ENCODE measurements at places on chromosomes 11 and 22. TPM values are rescaled to one million over a fixed set of nuclear protein-coding genes. Genes with fewer than 3 reads are reported as not detected.

GRCh38 chr11:127075758-127076157 is 75.2 kb upstream of the KIRREL3 start:
- no peaks in the 10 kb centered on the region for H3K27me3 ChIP-seq
- no peak overlapping the region for H3K27ac ChIP-seq
- no peak overlapping the region for H3K4me3 ChIP-seq
- no peaks in the 10 kb centered on the region for H3K36me3 ChIP-seq
- DNase-seq: no peak

DNA sequence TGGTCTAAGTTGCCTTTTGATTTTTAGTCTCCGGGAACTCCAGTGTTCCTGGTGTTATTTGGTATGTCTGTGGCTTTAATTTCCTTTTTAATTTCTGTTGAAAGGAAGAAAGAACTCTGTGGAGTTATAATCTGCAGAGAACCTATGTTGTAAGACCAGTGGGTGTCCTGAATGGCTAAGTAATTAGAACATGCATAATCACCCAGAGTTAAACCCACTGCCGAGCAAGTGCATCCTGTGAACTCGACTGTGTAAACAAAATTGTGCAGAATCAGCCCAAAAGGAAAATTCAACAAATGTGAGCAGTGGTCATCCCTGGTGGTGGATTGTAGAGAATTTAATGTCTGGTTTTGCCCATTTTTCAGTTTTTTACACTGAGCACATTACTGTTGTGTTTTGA is 162.5 kb downstream of the COMMD9 start:
- H3K27me3 ChIP-seq: peaks cover 13% of the 10 kb centered on the region
- no peak for DNase-seq
- no peaks in the 10 kb centered on the region for H3K36me3 ChIP-seq
- no peak overlapping the region for H3K27ac ChIP-seq
- H3K4me1 ChIP-seq: no peaks in the 10 kb centered on the region

DNA sequence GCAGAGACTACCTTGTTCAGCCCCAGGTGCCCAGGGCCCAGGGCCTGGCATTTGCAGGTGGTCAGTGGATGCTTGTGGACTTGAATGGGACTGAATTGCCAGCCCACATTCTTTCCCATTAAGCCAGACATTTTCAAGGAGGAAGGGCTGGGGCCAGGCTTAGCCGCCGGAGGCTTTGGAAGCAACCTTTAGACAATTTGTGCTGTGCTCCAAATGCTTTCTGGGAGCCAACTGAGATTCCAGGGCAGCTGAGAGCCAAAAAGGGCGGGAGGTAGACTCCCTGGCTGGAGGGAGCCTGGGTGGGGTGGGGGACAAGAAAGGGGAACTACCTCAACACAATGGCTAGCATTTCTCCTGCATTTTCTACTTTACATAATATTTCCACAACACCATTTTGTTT is 54.8 kb upstream of the TIMP3 start:
- no peak for DNase-seq
- no peak overlapping the region for H3K27ac ChIP-seq
- no peaks in the 10 kb centered on the region for H3K36me3 ChIP-seq
- peaks cover 16% of the 10 kb centered on the region for H3K27me3 ChIP-seq

GRCh38 chr11:102794382-102794781 is 3.6 kb downstream of the MMP1 start:
- DNase-seq: peak; percentile 23
- H3K4me1 ChIP-seq: no peaks in the 10 kb centered on the region
- H3K4me3 ChIP-seq: no peak overlapping the region

GRCh38 chr11:7501251-7501650 is 12.5 kb upstream of the PPFIBP2 start:
- H3K36me3 ChIP-seq: no peaks in the 10 kb centered on the region
- H3K27me3 ChIP-seq: peaks cover 2% of the 10 kb centered on the region
- H3K4me1 ChIP-seq: peaks cover 3% of the 10 kb centered on the region
- H3K27ac ChIP-seq: no peak overlapping the region
- no peak overlapping the region for H3K4me3 ChIP-seq
- DNase-seq: no peak

DNA sequence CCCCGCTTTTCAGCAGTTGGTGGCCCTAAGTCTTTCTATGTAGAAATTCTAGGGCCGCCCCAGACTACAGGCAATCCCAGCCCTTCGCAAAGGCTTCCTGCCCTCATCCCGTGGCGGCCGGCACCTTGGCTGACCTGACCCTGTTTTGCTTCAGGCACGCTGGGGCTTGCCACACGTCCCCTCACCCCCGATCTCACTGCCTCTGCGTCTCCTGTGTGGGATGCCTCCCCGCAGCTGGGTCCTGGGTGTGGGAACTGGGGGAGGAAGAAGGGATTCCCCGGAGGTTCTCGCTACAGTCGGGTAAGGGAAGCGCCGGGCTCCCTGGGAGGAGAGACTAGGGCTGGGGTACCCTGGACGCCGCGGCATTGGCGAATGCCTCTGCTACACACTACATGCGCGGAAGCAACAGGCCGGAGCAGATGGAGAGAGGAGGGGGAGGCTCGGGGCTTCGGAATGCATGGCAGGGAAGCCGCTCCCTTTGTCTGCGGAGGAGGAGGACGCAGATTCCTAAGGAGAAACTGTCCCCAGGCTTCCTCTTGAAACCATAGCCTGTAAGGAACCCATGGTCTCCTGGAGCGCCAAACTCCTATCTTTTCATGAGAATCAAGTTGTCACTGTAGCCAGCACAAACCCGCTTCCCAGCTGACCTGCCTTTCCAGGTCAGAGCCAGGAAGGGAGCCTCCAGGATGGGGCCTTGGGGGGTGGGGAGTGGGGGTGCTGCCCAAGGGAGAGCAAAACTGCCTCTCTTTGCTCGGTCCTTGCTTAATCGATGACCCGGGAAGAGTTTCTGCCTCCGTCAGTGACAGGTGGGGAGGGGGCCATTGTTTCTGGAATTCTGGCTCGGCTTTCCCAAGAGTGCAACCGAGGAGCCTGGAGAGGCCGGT is 1.4 kb downstream of the DTX4 start:
- H3K36me3 ChIP-seq: no peaks in the 10 kb centered on the region
- no peak overlapping the region for H3K27ac ChIP-seq
- H3K4me1 ChIP-seq: peaks cover 21% of the 10 kb centered on the region
- peaks cover 10% of the 10 kb centered on the region for H3K27me3 ChIP-seq

- no peak for DNase-seq
- H3K27ac ChIP-seq: no peak overlapping the region
- no peaks in the 10 kb centered on the region for H3K36me3 ChIP-seq
- H3K27me3 ChIP-seq: peaks cover 8% of the 10 kb centered on the region
Observed at GRCh38 chr11:125935618-125936199, 10.1 kb upstream of the VSIG10L2 start.

DNA sequence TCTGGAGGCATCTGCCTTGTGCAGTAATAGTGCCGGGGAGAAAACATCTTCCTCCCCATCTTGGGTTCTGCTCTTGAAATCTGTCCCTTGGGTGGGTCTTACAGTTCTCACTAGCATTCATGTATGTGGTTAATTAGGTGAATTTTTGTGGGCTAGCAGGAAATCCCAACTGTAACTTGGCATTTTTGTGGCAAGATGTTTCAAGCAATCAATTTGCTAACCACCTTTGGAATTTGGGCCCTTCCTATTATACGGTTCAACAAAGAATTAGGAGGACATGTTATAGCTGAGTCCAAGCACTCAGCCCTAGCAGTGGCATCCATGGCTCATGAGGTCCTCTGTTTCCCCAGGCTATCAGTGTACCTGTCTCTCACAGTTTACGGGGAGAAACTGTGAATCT is 89.1 kb upstream of the MTNR1B start:
- no peak for DNase-seq
- no peaks in the 10 kb centered on the region for H3K4me1 ChIP-seq
- H3K36me3 ChIP-seq: no peaks in the 10 kb centered on the region
- no peak overlapping the region for H3K4me3 ChIP-seq
- H3K27ac ChIP-seq: no peak overlapping the region
- H3K27me3 ChIP-seq: peaks cover 4% of the 10 kb centered on the region

- H3K27me3 ChIP-seq: no peaks in the 10 kb centered on the region
- H3K27ac ChIP-seq: no peak overlapping the region
- H3K36me3 ChIP-seq: no peaks in the 10 kb centered on the region
Observed at GRCh38 chr11:6554828-6555706, 48.3 kb downstream of the RRP8 start.

GRCh38 chr11:40241524-40242051 is 1217.9 kb downstream of the LRRC4C start:
- H3K4me1 ChIP-seq: no peaks in the 10 kb centered on the region
- H3K27ac ChIP-seq: no peak overlapping the region
- H3K4me3 ChIP-seq: no peak overlapping the region
- no peak for DNase-seq
- H3K36me3 ChIP-seq: no peaks in the 10 kb centered on the region

DNA sequence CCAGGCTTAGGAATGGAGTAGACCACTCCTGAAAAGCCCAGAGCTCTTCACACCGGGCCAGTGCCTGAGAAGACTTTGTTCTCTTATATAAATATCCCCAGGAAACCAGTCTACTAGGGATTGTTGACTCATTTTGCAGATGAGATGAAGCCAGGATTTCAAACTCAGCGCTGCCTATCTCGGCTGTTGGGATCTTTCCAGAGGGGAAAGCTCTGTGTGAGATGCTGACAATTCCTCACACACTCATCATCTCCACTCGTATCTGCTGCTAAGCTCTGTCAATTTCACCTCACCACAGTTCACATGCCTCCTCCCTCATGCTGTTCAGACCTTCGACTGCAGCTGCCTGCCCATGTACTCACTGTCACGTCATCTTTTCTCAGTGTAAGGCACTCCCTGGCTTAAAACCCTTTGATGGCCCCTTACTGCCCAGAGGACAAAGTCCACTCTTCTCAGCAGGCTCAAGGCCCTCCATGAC is 12.5 kb downstream of the USH1C start:
- no peak overlapping the region for H3K27ac ChIP-seq
- no peaks in the 10 kb centered on the region for H3K36me3 ChIP-seq
- no peak for DNase-seq
- no peak overlapping the region for H3K4me3 ChIP-seq

DNA sequence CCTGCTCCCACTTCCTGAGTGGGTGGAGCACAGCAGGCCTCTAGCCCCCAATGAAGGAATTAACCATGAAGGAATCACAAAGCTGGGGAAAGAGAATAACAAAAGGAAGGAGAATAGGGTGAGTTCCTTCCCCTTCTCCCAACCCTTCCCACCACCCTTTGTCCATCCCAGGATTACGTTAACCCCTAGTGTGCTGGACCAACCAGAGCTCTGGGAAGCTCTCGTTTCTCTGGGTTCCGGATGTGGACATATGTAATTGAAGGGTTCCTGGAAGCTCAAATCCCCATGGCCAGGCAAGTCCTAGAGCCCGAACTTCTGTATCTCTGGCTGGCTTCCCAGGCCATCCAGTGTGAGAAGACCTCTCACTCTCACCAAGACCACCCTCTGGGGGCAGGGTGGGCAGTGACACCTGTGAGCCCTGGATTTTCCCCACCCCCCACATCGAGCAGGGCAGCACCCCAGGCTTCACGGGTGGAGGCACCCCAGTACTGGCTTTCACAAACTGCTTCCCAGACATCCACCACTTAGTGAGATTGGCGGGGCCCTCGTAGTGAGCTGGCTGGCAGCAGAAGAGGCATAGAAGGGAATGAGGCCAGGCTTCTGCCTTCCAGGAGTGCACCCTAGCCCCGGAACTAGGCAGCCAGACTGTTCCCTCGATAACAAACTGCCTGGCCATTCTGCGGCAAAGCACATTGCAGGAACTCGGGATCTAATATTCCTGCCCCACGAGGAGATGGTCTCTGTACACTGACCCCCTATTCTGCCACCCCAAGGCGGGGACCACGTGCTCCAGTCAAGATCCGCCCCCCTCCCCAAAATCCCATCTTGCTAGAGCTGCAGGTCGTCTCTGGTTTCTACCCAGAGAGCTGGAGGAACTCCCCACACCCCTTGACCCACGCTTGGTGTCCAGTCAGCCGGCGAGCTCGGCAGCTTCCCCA is 2.1 kb downstream of the NECTIN1 start:
- peaks cover 16% of the 10 kb centered on the region for H3K4me1 ChIP-seq
- H3K27me3 ChIP-seq: peaks cover 9% of the 10 kb centered on the region
- DNase-seq: no peak
- H3K4me3 ChIP-seq: no peak overlapping the region

- no peaks in the 10 kb centered on the region for H3K36me3 ChIP-seq
- peaks cover 3% of the 10 kb centered on the region for H3K27me3 ChIP-seq
- H3K4me1 ChIP-seq: no peaks in the 10 kb centered on the region
- DNase-seq: no peak
- no peak overlapping the region for H3K27ac ChIP-seq
Observed at GRCh38 chr11:14386895-14387480, 28.0 kb upstream of the RRAS2 start.

DNA sequence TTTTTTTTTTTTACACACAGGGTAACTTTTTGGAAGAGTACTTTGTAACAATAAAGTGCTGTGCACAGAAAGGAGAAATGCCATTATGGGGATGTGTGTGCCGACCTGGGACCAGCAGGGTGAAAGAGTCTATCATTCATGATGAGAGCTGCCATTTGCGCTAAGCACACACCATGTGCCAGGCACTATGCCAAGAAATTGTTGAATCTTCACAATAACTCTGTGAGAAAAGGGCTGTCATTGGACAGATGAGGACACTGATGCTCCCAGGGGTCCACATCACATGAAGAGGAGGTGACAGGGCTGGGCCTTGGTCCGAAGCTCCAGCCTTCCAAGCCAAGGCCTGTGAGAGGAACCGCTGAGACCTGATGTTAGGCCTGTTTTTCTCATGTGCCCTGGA is 5.6 kb downstream of the DUSP18 start:
- DNase-seq: no peak
- peaks cover 26% of the 10 kb centered on the region for H3K36me3 ChIP-seq
- H3K27me3 ChIP-seq: no peaks in the 10 kb centered on the region

DNA sequence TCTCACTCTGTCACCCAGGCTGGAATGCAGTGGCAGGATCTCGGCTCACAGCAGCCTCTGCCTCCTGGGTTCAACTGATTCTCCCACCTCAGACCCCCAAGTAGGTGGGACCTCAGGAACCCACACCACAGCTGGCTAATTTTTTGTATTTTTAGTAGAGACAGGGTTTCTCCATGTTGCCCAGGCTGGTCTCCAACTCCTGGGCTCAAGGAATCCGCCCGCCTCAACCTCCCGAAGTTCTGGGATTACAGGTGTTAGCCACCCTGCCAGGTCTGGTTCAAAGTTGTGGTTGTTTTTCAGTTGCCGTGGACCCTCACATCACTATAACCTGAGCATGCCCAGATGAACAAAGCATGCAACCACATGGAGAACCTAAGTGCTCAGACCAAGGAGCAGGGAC is 13.0 kb upstream of the RAB39A start:
- H3K27ac ChIP-seq: no peak overlapping the region
- H3K36me3 ChIP-seq: no peaks in the 10 kb centered on the region
- H3K27me3 ChIP-seq: peaks cover 6% of the 10 kb centered on the region
- no peak for DNase-seq
- H3K4me1 ChIP-seq: no peaks in the 10 kb centered on the region

DNA sequence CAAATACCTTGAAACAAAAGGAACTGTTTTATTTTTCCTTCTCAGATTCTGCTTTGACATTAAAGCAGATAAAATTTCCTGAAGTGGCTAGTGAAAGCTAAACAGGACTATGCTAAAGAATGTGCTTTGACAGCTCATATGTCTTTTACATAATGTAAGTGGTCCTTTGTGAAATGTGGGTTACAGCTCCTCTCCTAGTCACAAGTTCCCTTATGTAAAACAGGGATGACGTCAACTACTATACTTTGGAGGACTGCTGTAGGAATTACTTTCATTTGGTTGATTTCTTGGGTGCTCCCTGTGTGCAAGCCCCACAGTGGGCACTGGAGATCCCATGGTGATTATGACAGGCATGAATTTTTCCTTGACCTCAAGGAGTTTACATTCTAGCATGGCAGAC is 216.6 kb upstream of the NARS2 start:
- H3K4me3 ChIP-seq: no peak overlapping the region
- no peak for DNase-seq
- no peaks in the 10 kb centered on the region for H3K36me3 ChIP-seq
- peaks cover 1% of the 10 kb centered on the region for H3K27me3 ChIP-seq

The NTM gene
- not detected for total RNA-seq

The CSF2RB gene
- 0.48 TPM for total RNA-seq

The SYT13 gene
- total RNA-seq: not detected

The HEPACAM gene
- not detected for total RNA-seq

The TRPM5 gene
- total RNA-seq: not detected

The MB gene
- total RNA-seq: not detected

The USP2 gene
- 1.4 TPM for total RNA-seq

Measured in activated CD4-positive, alpha-beta memory T cell treated with anti-CD3 and anti-CD28 coated beads for 36 hours (primary cell).